ENCODE measurements at places on chromosomes 11 and 22.

- DNase-seq = no peak
These were observed 415.7 kb downstream of the SOX6 start for GRCh38 chr11:15940462-15941205.

DNA sequence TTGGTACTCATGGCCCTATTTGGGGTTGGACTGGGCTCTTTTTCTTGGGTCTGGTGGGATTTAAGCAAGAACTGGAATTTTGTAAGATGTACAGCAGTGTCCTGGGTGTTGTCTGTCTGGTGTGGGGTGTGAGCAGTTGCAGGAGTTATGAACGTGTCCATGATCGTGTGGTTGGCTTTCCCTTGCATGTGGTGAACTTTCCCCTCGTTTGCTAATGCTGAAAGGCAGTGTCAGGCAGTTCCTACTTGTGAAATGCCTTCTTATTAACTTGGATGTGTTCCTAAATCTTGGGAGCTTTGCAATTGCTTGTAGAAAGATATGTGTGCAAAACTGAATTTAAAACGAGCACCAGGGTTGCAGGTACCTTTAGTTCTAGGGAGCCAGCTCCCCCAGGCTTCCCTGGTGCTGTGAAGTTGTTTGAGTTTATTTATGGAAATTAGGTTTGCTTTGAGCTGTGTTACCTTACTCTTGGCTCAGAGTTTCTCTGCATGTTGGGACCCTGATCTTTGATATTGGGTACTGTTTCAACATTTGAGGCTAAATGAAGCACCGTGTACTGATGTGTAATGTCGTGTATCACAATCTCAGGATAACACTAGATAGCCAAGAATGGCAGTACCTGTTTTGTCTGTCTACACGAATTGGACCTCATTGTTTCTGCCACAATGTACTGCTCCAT lies 35.8 kb upstream of the HSD17B12 start:
- no peak for DNase-seq

DNA sequence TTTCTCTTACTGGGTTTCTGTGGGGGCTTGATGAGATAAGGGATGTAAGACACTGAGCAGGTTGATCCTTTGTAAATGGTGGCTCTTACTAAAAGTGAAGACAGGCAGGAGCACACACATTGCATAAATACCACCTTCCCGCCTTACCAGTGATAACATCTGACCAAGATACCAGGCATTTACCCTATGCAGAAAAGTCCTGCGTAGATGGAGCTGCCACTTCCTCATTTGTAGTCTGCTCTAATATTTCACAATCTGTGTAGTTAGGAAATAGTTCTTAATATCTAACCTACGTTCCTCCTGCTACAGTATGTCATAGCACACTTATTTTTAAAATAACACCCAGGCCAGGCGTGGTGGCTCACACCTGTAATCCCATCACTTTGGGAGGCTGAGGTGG lies 23.9 kb upstream of the SWAP70 start:
- DNase-seq = no peak

DNA sequence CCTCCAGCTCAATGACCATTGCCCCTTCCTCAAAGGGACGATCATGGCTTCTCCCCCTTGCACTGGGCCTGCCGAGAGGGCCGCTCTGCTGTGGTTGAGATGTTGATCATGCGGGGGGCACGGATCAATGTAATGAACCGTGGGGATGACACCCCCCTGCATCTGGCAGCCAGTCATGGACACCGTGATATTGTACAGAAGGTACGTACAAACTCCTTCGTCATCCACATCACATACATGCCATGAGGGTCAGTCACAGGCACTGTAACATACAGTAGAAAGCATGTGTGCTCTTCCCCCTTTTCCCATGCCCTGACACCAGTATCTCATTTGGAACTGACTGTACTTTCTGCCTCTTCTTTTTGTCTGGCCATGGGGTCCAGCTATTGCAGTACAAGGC lies 4.0 kb downstream of the TAF10 start:
- DNase-seq = no peak

- DNase-seq = no peak
These were observed 75.2 kb downstream of the RTL6 start for GRCh38 chr22:44422746-44423380.

GRCh38 chr11:68041617-68042218 lies 2.9 kb downstream of the TCIRG1 start:
- DNase-seq = no peak

Data from K562 (cell line).